ENCODE measurements at places on chromosomes 4 and X.
A peak's percentile ranks its signal among the peaks of the same experiment; 100 is the strongest.

GRCh38 chrX:72040506-72040905 lies 91.2 kb downstream of the RTL5 start:
- no peak for DNase-seq

DNA sequence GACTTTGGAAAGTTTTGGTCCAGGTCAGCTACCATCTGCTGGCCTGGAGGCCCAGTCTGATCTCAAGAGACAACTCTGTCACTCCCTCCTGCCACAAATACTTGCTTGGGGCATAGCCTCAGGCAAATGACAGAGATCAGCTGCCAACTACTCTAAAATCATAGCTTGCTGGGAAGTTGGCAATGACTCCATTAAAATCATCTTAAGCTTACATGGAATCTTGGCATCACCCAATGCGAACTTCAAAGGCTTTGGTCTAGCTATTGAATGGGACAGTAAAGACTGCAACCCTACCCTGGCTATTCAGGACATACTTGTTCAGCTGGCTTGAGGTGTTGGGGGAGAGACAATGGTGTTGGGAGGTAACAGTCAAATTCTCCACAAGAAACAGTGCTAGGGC lies 7.0 kb upstream of the USO1 start:
- no peak for DNase-seq

DNA sequence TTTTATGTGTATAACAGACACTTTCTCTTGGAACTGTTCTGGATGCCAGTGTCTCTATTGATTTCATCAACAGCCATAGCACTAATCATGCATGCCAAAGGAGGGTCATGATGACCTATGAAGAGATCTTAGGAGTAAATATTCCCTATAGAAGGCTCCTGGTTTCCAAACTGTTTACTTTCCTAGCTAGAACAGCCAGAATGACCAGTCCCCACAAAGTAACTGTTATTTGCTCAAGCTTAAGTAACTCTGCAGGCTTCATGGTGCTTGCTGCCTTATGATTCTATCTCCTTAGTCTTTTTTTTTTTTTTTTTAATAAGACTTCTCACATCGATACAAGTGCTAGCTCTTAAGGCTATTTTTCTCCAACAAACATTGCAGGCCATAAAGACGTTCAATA lies 12.4 kb downstream of the S100G start:
- no peak for DNase-seq

- DNase-seq, result no peak
These were observed 71.8 kb downstream of the FAM13A start for GRCh38 chr4:88985088-88985773.

DNA sequence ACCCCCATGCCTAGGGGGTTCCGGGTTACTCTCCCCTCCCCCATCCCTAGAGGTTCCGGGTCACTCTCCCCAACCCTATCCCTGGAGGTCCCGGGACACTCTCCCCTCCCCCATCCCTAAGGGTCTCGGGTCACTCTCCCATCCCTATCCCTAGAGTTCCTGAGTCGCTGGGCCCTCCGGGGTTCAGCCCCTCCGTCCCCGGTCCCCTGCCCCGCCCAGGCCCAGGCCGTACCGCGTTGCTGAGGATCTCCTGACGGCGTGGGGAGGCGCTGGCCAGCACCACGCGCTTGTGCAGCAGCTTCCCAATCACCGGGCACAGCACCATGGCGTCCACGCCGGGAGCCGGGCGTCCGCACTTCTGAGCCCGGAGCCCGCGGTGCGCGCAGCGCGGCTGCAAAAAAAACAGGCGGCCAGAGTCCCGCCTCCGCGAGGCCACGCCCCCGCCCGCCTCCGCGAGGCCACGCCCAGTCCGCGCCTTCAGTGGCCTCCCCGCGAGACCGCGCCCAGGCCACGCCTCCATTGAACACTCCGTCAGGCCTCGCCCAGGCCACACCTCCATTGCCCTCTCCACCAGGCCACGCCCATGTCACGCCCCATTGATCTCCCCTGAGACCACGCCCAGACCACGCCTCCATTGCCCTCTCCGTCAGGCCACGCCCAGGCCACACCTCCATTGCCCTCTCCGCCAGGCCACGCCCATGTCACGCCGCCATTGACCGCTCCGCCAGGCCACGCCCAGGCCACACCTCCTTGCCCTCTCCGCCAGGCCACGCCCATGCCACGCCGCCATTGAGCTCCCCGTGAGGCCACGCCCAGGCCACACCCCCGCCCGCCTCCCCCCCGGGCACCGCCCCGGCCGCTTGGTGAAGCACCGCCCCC lies at the start of gene ASMTL:
ASMTL (minus strand) TSS at position 394 of the 879 bp plus-strand sequence; CDS start at position 325, 69 bp downstream.
- no peak for DNase-seq

DNA sequence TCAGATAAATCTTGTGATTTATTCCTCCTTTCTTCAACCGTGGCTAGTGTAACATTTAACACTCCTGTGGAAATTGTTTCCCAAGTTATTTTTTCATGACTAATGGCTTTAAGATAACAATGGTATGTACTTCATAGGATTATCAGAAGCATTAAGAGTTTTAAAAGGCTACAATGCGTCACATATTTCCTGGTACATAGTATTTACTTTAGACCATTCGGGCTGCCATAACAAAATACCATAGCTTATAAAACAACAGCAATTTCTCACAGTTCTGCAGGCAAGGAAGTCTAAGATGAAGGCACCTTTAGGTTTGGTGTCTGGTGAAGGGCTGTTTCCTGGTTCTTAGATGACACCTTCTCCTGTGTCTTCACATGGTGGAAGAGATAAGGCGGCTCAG lies 158.6 kb downstream of the PAPSS1 start:
- no peak for DNase-seq

DNA sequence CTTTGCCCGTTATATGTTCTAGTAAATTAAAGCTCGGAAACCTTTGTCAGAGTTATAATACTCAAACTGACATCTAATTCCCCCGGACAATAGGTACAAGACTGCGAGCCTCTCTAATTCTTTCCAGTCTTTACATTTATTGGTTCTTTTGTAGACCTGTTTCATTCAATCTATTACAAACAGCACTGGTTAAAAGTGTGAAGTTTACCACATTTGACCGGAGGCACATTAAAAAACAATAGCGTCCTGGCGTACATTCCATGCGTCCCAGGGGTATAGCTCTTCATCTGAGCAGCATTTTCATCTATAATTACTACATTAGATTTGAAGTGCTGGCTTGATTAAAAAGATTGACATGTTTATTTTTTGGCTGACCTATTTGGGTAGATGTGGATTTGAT lies 49.9 kb upstream of the TENM3 start:
- no peak for DNase-seq

DNA sequence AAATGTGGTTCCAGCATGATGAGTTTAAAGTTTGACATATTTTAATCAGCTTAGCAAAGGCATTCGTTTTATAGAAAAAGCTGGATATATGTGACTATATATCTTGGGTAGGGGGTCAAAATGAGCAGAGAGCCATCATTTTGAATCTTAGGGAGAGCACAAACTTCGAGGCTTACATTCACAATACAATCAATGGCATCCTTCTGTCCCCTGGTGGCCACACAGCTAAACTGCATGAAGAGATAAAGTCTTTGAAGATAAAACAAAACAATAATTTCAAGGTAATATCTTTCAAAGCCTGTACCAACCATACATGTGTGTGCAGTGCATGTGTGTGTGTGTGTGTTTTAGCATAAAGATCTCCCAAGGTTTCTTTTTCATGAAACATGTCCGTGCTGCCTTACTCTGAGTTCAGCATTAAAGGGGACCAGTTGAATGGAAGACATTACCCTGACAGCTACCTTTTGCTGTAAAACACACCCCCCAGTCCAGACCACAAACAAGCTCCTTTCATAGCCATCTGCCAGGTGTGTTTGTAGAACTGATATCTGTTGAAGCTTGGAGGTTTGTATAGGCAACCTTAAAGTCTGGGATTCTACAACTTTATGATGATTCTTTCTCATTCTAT lies 22.0 kb downstream of the DYNLT3 start:
- DNase-seq, result no peak

GRCh38 chr4:165867961-165868360 lies 5.1 kb upstream of the TLL1 start:
- DNase-seq, result no peak

DNA sequence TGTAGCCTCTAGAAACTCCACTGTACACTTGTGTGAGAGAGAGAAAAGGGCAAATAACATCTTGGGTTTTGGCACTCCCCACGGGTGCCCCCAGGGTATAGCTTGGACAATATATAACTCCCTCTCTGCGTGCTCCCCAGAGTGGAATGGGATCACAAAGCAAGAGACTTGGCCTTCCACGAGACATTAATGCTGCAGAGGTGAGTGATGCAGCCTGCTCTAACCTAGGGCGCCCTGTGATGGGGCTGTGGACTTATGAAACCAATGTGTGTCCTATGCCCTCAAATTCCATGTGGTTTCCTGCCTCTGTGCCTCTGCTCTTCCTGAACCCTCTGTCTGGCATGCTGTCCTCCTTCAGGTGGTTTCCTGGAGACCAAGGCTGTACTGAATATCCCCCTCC lies 22.0 kb upstream of the FAM9C start:
- no peak for DNase-seq

DNA sequence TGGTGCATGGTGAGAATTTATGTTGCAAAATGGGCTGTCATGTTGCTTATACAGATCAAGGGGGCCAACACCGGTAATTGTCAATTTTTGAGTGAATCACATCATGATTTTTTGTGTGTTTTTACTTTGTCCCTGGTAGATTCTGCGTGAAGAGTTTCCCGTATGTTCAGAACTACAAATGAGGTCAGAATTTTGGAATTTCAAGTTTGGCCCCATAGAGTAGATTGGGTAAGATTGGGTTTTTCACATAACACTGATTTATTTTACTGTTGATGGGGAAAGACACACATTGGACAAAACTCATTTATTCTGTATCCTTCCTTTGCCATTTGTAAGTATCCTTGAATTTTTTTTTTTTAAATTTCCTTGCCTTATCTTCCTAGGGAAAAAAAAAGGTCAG lies 158.5 kb upstream of the MXRA5 start:
- DNase-seq, result no peak

DNA sequence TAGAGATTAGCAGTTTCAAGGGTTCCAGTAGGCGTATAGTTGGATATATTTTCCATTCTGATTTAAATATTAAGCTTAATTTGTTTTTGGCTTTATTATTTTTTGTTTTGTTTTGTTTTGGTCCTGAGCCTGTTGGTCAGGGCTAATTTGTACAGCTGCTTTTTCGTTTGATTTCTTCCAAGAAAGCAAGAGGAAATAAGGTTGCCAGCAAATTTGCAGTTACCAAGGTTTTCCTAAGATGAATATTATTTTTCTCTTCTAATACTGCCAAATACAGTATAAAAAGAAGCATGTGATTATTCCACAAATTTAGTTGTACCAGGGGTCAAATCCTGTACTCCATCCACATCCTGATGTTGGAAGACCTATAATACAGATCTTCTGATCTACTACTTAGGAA lies 24.9 kb downstream of the PLAC1 start:
- DNase-seq, result no peak

GRCh38 chrX:17214962-17215361 lies 160.0 kb upstream of the NHS start:
- DNase-seq, result no peak

DNA sequence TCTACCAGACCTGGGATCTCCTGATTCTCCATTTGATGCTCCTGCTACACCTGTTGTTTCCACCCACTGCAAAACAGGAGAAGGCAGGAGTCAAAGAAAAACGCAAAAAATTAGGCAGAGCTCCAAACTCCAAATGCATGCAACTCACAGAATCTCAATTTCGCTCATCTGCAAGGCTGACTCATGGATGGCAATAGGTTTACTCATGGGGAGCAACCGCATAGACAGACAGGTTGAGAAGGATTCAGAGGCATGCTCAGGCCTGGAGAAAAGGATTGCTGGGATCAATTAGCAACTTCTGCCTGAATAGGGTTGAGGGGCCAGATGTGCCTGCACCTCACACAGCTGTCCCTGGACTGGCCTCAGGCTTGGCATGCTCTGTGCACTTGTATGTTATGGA lies 231.0 kb downstream of the LDB2 start:
- DNase-seq, result peak; percentile 89

DNA sequence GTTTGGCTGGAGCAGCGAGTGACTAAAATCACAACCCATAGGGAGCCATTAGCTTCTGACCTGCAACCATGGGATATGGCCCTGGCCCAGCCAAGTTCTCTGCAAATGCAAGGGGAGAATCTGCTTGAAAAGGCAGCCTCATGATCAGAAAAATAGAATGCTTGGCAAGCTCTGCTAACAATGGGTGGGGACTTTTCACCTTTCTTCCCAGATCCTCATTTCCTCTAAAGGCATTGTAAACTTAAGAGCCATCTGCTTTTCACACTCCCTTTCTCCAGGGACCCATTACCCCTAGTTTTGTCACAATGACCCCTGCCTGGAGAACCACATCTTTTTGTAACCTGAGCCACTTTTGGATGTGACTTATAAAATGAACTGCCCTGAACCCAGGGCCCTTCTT lies 104.3 kb downstream of the PARM1 start:
- no peak for DNase-seq

- peak; percentile 37 for DNase-seq
These were observed 94.7 kb upstream of the NAP1L5 start for GRCh38 chr4:88792268-88792781.

DNA sequence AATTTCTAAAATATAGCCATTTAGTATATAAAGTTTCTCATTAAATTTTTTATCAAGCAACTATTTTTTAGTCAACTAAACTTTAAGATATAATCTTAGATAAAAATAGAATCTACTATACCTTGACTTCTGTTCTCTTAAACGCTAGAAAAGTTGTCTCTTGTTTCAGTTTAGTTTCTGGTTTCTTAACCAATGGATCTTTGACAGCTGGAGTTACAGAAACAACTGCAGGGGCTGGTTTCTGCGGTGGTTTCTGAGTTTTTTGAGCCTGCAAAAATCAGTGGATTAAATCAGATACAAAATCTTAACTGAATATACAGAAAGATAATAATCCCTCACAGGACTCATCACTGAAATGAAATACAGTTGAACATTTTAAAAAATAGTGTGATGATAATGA lies 21.9 kb downstream of the INTS12 start:
- no peak for DNase-seq

DNA sequence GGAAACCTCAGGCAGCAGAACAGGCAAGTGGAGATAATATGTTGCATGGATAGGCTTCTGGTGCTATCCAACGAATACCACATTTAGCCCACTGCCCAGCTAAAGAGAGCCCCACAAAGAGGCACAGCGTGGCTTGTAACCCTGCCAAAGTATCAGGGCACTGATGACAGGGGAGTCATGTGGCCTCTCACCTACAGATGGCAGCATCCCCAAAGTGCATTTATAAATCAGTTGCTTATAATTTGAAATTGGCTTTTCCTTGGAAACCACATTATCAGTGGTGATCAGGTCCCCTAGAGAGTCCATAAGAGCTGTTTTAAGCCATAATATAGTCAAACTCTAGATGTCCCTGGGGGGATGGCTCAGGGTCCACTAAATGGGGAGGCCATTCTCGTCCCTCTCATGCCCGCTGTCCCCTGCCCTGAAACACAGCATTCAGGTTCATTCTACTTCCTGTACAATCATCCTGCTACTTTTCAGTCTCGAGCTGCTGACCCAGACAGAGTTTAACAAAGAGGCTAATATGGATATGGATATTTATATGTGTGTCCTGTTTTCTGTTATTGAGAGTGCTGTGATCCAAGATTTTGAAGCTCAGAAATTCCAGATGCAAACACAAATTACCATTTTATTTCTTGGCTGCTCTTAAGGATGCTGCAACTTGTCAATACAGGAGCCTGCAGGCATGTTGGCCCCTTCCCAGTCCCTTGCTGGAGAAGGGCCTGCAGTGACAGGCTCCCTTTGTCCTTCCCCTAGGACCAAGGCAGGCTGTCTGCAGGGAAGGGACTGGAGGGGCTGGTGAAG lies 28.5 kb downstream of the SRPX start:
- no peak for DNase-seq

- no peak for DNase-seq
These were observed 42.5 kb downstream of the VGLL1 start for GRCh38 chrX:136574548-136574947.

GRCh38 chrX:12721042-12721441 lies 70.2 kb upstream of the PRPS2 start:
- DNase-seq, result no peak

- no peak for DNase-seq
These were observed 200.2 kb downstream of the APBB2 start for GRCh38 chr4:41014158-41014557.

Measured in amniotic stem cell (primary cell).